ENCODE measurements at places on chromosomes 7 and 10.

- DNase-seq, result no peak
Observed at GRCh38 chr7:22255342-22255741, 101.6 kb downstream of the RAPGEF5 start.

- no peak for DNase-seq
Observed at GRCh38 chr10:10508211-10508610, 509.5 kb upstream of the CELF2 start.

DNA sequence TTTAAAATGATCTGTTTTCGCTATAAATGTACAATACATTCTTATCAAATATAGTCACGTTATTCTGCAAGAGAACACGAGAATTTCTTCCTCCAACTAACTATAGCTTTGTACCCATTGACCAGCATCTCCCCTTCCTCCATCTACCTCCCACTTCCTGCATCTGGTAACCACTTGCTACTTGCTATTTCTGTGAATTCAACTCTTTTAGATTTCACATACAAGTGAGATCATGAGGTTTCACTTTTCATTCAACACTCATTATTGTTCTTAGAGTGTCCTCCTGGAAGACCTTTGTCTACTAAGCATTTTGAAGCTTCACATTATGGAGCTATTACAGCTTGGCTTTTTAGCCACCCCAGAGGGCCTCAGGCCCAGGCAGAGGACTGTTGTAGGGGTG, 741.3 kb upstream of the FZD8 start:
- DNase-seq, result no peak

GRCh38 chr10:3195286-3195685, 22.7 kb upstream of the PITRM1 start:
- DNase-seq, result no peak

DNA sequence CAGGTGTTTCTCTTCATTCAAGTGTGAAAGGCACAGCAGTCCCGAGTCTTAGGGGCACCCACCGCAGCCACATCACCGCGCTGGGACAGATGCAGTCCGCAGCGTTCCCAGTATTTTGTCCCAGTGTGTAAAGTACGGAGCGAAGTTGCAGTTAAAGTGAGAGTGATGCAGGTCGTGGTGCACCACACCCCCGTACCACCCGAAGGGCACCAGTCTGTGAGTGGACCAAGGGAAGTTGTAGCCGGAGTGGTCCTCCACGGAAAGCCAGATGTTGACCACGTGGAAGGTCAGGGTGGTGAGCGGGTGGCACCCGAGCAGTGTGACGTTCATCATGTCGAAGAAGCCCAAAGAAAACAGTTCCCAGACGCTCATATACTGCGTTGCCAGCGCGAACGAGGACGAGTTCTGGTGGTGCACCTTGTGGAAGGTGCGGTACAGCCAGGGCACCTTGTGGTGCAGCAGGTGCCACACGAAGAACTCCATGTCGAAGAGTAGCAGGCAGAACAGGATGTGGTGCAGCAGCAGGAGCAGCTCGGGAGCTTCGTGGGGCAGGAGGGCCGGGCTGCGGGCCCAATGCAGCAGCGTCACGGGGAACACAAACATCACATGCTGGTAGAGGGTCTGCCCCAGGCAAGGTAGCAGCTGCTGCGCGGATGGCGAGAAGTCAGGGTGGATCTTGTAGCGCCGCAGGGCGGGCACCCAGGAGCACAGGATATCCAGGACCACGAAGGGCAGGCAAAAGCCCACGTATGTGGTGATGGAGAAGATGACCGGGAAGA, 526 bp downstream of the CH25H start:
- DNase-seq, result no peak

DNA sequence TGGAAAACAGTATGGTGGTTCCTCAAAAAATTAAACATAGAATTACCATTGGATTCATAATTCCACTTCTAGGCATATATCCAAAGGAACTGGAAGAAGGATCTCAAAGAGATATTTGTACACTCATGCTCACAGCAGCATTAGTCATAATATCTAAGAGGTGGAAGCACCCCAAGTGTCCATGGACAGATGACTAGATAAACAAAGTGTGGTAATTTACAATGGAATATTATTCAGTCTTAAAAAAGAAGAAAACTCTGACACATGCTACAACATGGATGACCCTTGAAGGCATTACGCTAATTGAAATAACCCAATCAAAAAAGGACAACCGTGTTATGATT, 594.2 kb downstream of the KCNMA1 start:
- DNase-seq, result no peak

- DNase-seq, result no peak
Observed at GRCh38 chr10:119325131-119325530, 117.8 kb downstream of the GRK5 start.

GRCh38 chr7:47283497-47284131, 298.3 kb downstream of the TNS3 start:
- no peak for DNase-seq

- DNase-seq, result no peak
Observed at GRCh38 chr10:75110006-75110632, 1.3 kb upstream of the SAMD8 start.

DNA sequence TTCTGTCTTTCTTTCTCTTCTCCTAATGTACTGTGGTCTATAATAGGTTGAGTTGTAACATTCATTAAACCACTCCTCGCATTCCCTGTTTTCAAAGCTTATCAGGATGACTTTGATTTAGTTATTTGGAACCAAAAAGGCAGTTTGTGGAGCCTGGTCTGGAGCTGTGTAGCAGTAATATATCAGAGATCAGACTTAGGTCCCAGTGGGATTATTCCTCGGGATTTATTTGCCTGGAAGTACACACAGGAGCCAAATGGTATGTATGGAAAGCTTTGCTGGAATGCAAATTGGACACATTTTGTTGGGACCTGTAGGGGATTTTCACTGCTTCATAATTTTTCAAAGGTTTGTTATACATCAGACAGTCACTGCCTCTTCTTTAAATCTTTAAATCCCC, 40.9 kb downstream of the GBF1 start:
- no peak for DNase-seq

- DNase-seq, result no peak
Observed at GRCh38 chr7:47370461-47371042, 211.4 kb downstream of the TNS3 start.

DNA sequence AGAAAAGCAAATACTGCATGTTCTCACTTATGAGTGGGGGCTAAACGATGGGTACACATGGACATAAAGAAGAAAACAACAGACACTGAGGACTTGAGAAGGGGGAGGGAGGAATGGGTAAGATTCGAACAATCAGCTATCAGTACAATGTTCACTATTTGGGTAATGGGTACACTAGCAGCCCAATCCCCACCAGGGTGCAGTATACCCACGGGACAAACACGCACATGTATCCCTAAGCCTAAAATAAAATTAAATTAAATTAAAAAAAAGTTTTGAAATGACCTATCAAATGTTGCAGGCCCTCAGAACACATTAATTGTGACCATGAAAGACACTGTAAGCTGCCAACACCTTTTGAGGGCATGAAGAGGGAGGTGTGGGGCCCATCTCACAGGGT, 316.0 kb downstream of the WDR37 start:
- no peak for DNase-seq

Data from AG09309 (cell line).